ENCODE measurements at places on chromosomes 16 and 17. TPM values are rescaled to one million over a fixed set of nuclear protein-coding genes. Genes with fewer than 3 reads are reported as not detected.
A peak's percentile ranks its signal among the peaks of the same experiment; 100 is the strongest.

DNA sequence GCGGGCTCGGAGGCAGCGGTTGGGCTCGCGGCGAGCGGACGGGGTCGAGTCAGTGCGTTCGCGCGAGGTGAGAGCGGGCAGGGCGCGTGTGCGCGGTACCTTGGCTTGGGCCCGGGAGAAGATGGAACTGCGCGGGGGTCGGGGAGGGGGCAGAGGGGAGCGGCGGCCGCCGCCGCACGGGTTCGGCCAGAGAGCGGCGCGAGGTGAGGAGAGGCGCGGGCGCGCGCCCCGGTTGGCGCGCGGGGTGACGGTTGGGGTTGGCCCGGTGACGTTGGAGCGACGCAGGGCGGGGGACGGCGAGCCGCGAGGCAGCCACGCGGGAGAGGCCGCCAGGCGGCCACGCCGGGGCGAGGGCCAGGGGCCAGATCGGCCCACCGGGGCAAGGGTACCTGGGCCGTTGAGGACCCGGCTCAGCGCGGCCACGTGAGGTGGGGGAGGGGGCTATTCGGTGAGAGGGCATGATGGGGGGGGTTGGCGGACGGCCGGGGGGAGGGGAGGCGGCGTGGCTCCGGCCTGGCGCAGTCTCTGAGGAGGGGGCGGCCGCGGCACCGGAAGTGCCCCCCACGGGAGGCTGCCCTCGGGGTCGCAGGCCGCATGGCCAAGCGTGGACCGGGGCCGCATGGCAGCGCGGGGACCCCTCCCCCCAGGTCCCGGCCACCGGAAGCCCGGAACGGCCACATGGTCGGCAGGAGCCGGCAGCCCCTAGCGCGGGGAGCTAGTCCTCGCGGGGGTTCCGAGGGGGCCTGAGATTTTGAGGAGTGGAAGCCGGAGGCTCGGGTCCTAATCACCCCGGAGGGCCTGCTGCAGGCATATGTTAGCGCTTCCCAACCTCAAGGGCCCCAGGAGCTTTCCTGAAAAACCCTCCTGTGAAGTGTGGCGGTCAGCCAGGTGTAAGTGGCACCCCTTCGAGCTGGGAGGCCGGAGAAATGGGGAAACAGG, 527 bp downstream of the EIF5A start:
- H3K4me3 ChIP-seq = peak overlapping the region; percentile 85
- peak; percentile 60 for DNase-seq
- no peaks in the 10 kb centered on the region for H3K27me3 ChIP-seq
- H3K4me1 ChIP-seq = peaks cover 20% of the 10 kb centered on the region
- H3K36me3 ChIP-seq = no peaks in the 10 kb centered on the region

- H3K36me3 ChIP-seq = no peaks in the 10 kb centered on the region
- no peaks in the 10 kb centered on the region for H3K4me1 ChIP-seq
- H3K27me3 ChIP-seq = no peaks in the 10 kb centered on the region
Observed at GRCh38 chr16:26672206-26672605, 394.5 kb upstream of the C16orf82 start.

- no peaks in the 10 kb centered on the region for H3K27me3 ChIP-seq
- H3K27ac ChIP-seq = no peak overlapping the region
- H3K4me3 ChIP-seq = no peak overlapping the region
- H3K4me1 ChIP-seq = no peaks in the 10 kb centered on the region
- no peaks in the 10 kb centered on the region for H3K36me3 ChIP-seq
- DNase-seq = peak; percentile 57
Observed at GRCh38 chr16:87702325-87702811, 63.4 kb downstream of the KLHDC4 start.

GRCh38 chr16:76280421-76281215, 3.4 kb downstream of the CNTNAP4 start:
- DNase-seq = no peak
- H3K4me1 ChIP-seq = no peaks in the 10 kb centered on the region
- no peak overlapping the region for H3K4me3 ChIP-seq
- H3K27ac ChIP-seq = no peak overlapping the region

GRCh38 chr17:62075308-62075815, 10.3 kb upstream of the MED13 start:
- H3K27ac ChIP-seq = no peak overlapping the region
- no peaks in the 10 kb centered on the region for H3K36me3 ChIP-seq
- no peaks in the 10 kb centered on the region for H3K4me1 ChIP-seq
- DNase-seq = no peak
- H3K4me3 ChIP-seq = no peak overlapping the region
- no peaks in the 10 kb centered on the region for H3K27me3 ChIP-seq

DNA sequence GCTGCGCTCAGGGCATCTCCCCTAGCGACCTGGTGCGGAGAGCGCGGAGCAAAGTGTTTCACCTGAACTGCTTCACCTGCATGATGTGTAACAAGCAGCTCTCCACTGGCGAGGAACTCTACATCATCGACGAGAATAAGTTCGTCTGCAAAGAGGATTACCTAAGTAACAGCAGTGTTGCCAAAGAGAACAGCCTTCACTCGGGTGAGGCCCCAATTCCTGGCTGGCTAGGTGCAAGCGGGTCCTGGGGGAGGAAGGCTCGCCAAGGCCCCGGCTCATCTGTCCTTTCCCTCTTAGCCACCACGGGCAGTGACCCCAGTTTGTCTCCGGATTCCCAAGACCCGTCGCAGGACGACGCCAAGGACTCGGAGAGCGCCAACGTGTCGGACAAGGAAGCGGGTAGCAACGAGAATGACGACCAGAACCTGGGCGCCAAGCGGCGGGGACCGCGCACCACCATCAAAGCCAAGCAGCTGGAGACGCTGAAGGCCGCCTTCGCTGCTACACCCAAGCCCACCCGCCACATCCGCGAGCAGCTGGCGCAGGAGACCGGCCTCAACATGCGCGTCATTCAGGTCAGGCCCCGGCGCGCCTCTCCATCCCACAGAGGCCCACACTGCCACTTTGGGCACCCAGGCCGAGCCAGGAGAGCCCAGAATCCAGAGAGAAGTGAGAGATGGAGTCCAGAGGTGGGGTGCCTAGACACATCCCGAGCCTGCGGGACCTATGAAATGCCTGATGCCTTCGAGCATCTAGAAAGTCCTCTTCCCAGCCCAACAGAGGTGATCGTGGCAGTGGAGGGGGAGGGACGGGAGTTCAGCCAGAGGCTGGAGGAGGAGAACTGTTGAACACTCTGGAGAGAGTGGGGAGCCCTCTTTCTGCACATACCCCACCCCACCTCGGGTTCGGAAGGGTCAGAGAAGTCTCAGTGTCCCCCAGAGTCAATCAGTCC, 3.3 kb downstream of the LHX1 start:
- H3K4me1 ChIP-seq = peaks cover 42% of the 10 kb centered on the region
- no peak overlapping the region for H3K27ac ChIP-seq
- no peaks in the 10 kb centered on the region for H3K36me3 ChIP-seq
- DNase-seq = no peak
- H3K27me3 ChIP-seq = peaks cover 100% of the 10 kb centered on the region

- no peaks in the 10 kb centered on the region for H3K36me3 ChIP-seq
- no peaks in the 10 kb centered on the region for H3K4me1 ChIP-seq
- no peak overlapping the region for H3K27ac ChIP-seq
- DNase-seq = no peak
Observed at GRCh38 chr16:88956546-88957432, 20.2 kb downstream of the CBFA2T3 start.

GRCh38 chr16:57031156-57031555, 41.8 kb downstream of the NLRC5 start:
- H3K27ac ChIP-seq = no peak overlapping the region
- no peaks in the 10 kb centered on the region for H3K36me3 ChIP-seq
- no peak overlapping the region for H3K4me3 ChIP-seq
- no peak for DNase-seq
- no peaks in the 10 kb centered on the region for H3K27me3 ChIP-seq

GRCh38 chr17:48678141-48678971, 44.0 kb downstream of the PRAC1 start:
- no peaks in the 10 kb centered on the region for H3K36me3 ChIP-seq
- no peaks in the 10 kb centered on the region for H3K4me1 ChIP-seq
- peak; percentile 68 for DNase-seq
- peaks cover 12% of the 10 kb centered on the region for H3K27me3 ChIP-seq
- H3K27ac ChIP-seq = no peak overlapping the region

DNA sequence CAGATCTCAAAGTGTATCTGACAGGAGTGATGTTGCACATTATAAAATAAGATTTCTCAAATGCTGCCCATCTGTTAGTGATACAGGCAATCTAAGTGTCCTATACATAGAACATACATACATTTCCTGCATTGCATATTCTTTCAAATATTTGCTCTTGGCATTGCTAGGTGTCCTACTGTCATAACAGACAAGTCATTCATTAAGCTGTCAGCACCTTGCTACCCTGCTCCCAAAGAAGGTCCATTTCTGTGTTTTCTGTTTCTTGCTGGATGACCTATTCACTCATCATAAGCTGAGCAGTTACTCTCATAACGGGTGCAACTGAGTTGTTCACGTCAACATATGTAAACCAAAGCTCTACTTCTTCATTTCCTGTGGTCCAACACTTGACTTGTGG, 719.0 kb downstream of the KCNJ2 start:
- H3K4me3 ChIP-seq = no peak overlapping the region
- DNase-seq = no peak
- H3K36me3 ChIP-seq = no peaks in the 10 kb centered on the region
- H3K27me3 ChIP-seq = no peaks in the 10 kb centered on the region
- no peak overlapping the region for H3K27ac ChIP-seq

GRCh38 chr17:49871211-49871610, 23.3 kb upstream of the TAC4 start:
- peaks cover 10% of the 10 kb centered on the region for H3K27me3 ChIP-seq
- no peaks in the 10 kb centered on the region for H3K36me3 ChIP-seq
- H3K4me3 ChIP-seq = no peak overlapping the region
- H3K27ac ChIP-seq = no peak overlapping the region

GRCh38 chr17:40295488-40296436, 8.1 kb downstream of the CDC6 start:
- no peak overlapping the region for H3K27ac ChIP-seq
- no peak for DNase-seq
- H3K36me3 ChIP-seq = no peaks in the 10 kb centered on the region
- no peaks in the 10 kb centered on the region for H3K27me3 ChIP-seq
- no peak overlapping the region for H3K4me3 ChIP-seq

Gene TMC8
- total RNA-seq = 4.5 TPM

Gene MYL4
- total RNA-seq = not detected

Gene NPIPB6
- total RNA-seq = 5.8 TPM

Data from transverse colon (tissue), 4 donors.